ENCODE measurements at places on chromosomes 13 and 19. TPM values are rescaled to one million over a fixed set of nuclear protein-coding genes. Genes with fewer than 3 reads are reported as not detected.

The ZSCAN4 gene
- total RNA-seq: 0.24 TPM

- no peaks in the 10 kb centered on the region for H3K27me3 ChIP-seq
- no peaks in the 10 kb centered on the region for H3K36me3 ChIP-seq
- H3K4me1 ChIP-seq: no peaks in the 10 kb centered on the region
Observed at GRCh38 chr13:73368608-73369007, 309.8 kb downstream of the KLF5 start.

DNA sequence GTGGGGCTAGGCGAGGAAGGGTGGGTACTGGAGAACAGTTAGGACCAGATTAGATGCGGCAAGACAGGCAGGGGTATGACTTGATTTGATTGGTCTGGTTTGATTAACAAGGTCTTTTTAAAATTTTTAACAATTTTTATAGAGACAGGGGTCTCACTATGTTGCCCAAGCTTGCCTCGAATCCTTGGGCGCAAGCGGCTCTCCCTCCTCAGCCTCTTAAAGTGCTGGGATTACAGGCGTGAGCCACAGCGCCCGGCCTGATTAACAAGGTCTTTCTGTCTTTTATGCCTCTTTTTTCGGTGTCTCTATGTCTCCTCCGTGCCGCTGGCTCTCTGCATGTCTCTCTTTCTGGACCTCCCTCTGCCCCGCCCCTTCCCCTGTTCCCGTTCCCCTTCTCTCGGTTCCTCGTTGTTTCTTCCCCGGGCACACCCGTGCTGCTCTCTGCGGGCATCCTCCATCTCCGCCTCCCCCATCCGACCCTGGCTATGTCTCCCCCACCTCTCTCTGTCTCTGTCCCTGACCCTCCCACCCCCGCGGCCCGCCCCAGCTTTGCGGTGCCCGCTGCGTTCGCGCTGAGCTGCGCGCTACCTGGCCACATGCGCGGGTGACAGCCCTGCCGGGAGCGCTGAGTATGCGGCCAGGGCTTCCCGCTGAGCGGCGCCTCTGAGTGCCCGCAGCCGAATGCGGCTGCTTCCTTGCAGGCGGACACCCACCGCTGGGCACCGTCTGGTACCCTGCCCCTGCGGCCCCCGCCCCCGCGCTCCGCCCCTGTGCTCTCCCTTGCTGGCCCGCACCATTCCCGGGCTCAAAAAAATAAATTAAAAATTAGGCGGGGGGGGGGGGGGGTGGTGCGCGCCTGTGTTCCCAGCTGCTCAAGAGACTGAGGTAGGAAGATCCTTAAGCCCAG is 8.1 kb upstream of the SDHAF1 start:
- H3K4me1 ChIP-seq: no peaks in the 10 kb centered on the region
- peak; percentile 32 for DNase-seq
- peak overlapping the region; percentile 49 for H3K4me3 ChIP-seq
- no peak overlapping the region for H3K27ac ChIP-seq

DNA sequence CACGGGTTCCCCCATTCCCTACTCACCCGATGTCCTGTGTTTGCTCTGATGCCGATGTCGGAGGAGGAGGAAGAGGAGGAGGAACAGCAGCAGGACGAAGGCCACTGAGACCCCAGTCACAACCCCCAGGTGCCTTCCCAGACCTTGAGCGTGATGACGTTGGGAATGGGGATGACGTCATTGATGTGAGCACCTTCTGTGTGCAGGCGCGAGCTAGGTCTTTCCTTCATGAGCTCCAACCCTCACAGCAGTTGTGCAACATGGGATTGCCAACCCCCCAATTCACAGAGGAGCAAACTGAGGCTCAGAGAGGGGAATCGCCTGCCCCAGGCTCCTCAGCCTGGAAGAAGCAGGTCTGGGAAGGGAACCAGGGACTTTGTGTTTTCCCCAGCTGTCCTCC is 4.2 kb downstream of the LILRB5 start:
- no peaks in the 10 kb centered on the region for H3K4me1 ChIP-seq
- no peak overlapping the region for H3K4me3 ChIP-seq
- no peaks in the 10 kb centered on the region for H3K27me3 ChIP-seq
- no peak overlapping the region for H3K27ac ChIP-seq
- H3K36me3 ChIP-seq: no peaks in the 10 kb centered on the region

The KLK1 gene
- 1.2 TPM for total RNA-seq

The GIPR gene
- total RNA-seq: 0.16 TPM

The ZNF17 gene
- total RNA-seq: 25.5 TPM

GRCh38 chr13:51645761-51646670 is 61.8 kb downstream of the WDFY2 start:
- no peaks in the 10 kb centered on the region for H3K36me3 ChIP-seq
- DNase-seq: no peak
- H3K4me1 ChIP-seq: peaks cover 31% of the 10 kb centered on the region
- no peak overlapping the region for H3K4me3 ChIP-seq

The MEIOSIN gene
- total RNA-seq: 9.2 TPM

The SBK2 gene
- 0.87 TPM for total RNA-seq

The FOXO1 gene
- total RNA-seq: 58.7 TPM

The RGL3 gene
- 3.1 TPM for total RNA-seq

DNA sequence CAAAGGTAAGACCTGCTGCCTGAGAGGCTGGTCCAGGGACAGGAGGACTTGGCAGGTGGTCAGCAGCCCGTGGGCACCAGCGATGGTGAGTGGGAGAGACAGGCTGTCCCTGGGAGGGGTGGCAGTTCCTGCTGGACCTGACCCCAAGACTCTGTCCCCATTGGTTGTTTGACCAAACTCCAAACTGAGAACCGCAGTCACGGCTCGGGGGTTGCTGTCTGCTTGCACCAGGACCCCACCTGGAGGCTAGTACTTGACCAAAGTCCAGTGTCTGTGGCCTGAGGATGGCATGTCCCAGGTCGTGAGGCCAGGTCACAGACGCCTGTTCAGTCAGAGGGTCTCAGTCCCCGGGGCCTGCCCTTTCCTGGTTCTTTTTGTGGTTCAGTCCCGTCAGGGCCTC is 9.9 kb upstream of the ZNF14 start:
- no peak overlapping the region for H3K4me3 ChIP-seq
- H3K27me3 ChIP-seq: no peaks in the 10 kb centered on the region
- peak; percentile 11 for DNase-seq
- no peaks in the 10 kb centered on the region for H3K36me3 ChIP-seq

The MEIS3 gene
- 21.3 TPM for total RNA-seq

- H3K27ac ChIP-seq: no peak overlapping the region
- no peak overlapping the region for H3K4me3 ChIP-seq
- no peaks in the 10 kb centered on the region for H3K27me3 ChIP-seq
- H3K4me1 ChIP-seq: no peaks in the 10 kb centered on the region
- no peaks in the 10 kb centered on the region for H3K36me3 ChIP-seq
Observed at GRCh38 chr13:83943530-83944279, 61.4 kb upstream of the SLITRK1 start.

GRCh38 chr19:4108767-4109625 is 14.9 kb downstream of the MAP2K2 start:
- no peak for DNase-seq
- no peaks in the 10 kb centered on the region for H3K36me3 ChIP-seq
- H3K4me3 ChIP-seq: no peak overlapping the region
- H3K27ac ChIP-seq: no peak overlapping the region

The ZNF428 gene
- total RNA-seq: 93.1 TPM

- DNase-seq: no peak
- H3K36me3 ChIP-seq: no peaks in the 10 kb centered on the region
- no peaks in the 10 kb centered on the region for H3K27me3 ChIP-seq
- no peak overlapping the region for H3K4me3 ChIP-seq
Observed at GRCh38 chr19:30959011-30959410, 390.2 kb downstream of the TSHZ3 start.

The CYP4F8 gene
- 0.31 TPM for total RNA-seq

The SPRY2 gene
- 8.4 TPM for total RNA-seq

GRCh38 chr19:5354403-5354802 is 13.8 kb upstream of the PTPRS start:
- H3K27ac ChIP-seq: no peak overlapping the region
- H3K4me1 ChIP-seq: no peaks in the 10 kb centered on the region
- no peak for DNase-seq
- no peaks in the 10 kb centered on the region for H3K36me3 ChIP-seq
- H3K27me3 ChIP-seq: no peaks in the 10 kb centered on the region
- no peak overlapping the region for H3K4me3 ChIP-seq

- no peak for DNase-seq
- H3K27ac ChIP-seq: no peak overlapping the region
- no peak overlapping the region for H3K4me3 ChIP-seq
- no peaks in the 10 kb centered on the region for H3K4me1 ChIP-seq
- H3K36me3 ChIP-seq: no peaks in the 10 kb centered on the region
- no peaks in the 10 kb centered on the region for H3K27me3 ChIP-seq
Observed at GRCh38 chr13:85417807-85418206, 381.4 kb downstream of the SLITRK6 start.

- no peak for DNase-seq
- no peak overlapping the region for H3K4me3 ChIP-seq
- no peaks in the 10 kb centered on the region for H3K27me3 ChIP-seq
- H3K27ac ChIP-seq: no peak overlapping the region
- H3K4me1 ChIP-seq: peaks cover 11% of the 10 kb centered on the region
Observed at GRCh38 chr13:109727251-109727650, 59.1 kb downstream of the IRS2 start.

GRCh38 chr13:98927951-98928927 is 49.6 kb downstream of the DOCK9 start:
- no peaks in the 10 kb centered on the region for H3K36me3 ChIP-seq
- H3K27me3 ChIP-seq: no peaks in the 10 kb centered on the region
- peak; percentile 56 for DNase-seq
- H3K4me1 ChIP-seq: peaks cover 7% of the 10 kb centered on the region
- H3K4me3 ChIP-seq: no peak overlapping the region

- H3K27ac ChIP-seq: no peak overlapping the region
- no peaks in the 10 kb centered on the region for H3K36me3 ChIP-seq
- no peaks in the 10 kb centered on the region for H3K4me1 ChIP-seq
- H3K27me3 ChIP-seq: no peaks in the 10 kb centered on the region
- no peak for DNase-seq
Observed at GRCh38 chr13:45512098-45512496, 47.4 kb downstream of the COG3 start.

DNA sequence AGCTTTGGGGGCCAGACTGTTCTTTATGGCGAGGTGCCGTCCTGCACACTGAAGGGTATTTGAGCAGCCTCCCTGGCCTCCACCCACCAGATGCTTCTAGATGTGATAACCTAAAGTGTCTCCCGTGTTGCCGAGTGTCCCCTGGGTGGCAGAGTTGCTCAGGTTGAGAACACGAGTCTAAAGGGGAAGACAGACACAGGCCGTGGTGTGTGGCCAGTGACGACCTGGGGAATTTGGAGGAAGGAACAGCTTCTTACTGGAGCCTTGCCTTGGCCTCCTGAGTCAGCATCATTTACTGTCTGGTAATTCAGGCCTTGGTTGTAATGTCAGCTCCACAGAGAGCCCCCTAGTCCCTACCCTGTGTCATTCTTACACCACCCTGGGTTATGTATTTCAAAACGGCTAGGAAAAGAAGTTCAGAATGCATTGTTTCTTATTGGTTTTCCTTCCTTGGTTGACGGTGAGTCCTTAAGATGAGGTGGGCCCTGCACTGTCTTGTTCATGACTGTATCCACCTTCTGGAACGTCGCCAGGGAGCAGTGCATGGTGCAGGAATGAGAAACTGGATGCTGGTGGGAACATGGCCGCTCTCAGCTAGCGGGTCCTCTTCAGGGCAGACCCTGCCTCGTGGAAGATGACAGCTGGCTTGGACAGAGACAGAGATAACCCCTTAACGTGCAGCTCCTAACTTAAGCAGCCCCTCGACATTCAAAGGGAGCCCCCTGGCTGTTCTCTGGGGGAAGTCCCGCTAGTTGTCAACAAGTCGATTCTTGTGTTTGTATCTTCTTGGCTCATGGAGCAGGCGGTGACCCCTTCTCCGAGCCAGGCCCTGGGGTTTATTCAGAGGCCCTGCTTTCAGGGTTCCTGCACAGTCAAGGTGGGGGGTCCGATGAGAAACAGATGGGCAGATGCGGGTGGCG is 7.2 kb downstream of the SIN3B start:
- DNase-seq: peak; percentile 81
- no peak overlapping the region for H3K4me3 ChIP-seq
- H3K27me3 ChIP-seq: no peaks in the 10 kb centered on the region
- peak overlapping the region; percentile 78 for H3K27ac ChIP-seq
- peaks cover 37% of the 10 kb centered on the region for H3K4me1 ChIP-seq

The TUBA3C gene
- total RNA-seq: 306 TPM
